ENCODE measurements at places on chromosomes 12 and 14.

GRCh38 chr14:54931598-54932340 lies 29.1 kb upstream of the GCH1 start:
- DNase-seq, result no peak

GRCh38 chr14:30885840-30886740 lies 11.7 kb downstream of the COCH start:
- DNase-seq, result no peak

- DNase-seq, result no peak
Measured at GRCh38 chr12:102421802-102422583, 58.4 kb downstream of the IGF1 start.

GRCh38 chr12:50103767-50104321 lies at the start of gene GPD1:
Gene GPD1, plus strand, starts transcription at chr12:50104008. Its CDS starts 43 bp downstream, at chr12:50104051.
- DNase-seq, result peak; percentile 29

- DNase-seq, result no peak
Measured at GRCh38 chr12:66423266-66423665, 121.0 kb downstream of the HELB start.

GRCh38 chr12:52836042-52836466 lies 1.9 kb upstream of the KRT79 start:
- DNase-seq, result peak; percentile 32

DNA sequence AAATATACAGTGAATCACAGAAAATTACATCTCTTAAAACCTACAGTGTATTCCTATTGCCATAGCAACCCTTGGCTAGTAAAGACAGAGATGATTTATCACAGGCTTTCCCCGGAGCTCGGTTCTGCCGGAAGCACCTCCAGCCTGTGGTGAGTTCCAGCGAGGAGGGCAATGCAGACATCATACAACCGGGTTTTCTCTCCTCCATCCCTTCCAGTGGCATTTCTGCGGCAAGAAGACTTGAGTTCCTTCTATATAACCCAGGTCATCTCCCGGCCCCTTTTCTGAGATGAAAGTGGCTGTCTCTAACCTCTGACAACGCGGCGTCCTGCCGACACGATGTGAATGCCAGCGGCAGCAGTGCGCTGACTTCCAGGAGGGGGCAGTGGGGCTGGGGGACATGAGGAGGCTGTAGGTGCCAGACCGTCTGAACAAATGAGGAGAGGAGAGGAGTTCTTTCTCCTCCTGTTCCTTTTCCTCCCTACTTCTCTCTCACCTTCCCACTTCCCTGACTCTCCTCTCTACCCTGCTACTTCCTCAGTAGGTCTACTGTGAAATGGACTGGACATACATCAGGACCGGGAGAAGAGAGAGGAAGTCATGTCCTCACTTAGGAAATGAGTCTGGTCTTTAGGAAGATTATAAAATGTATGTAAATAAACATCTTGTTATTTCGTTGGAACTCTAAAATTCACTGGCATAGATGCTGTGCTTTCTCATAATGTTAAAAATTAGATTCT lies 68.6 kb upstream of the MAX start:
- DNase-seq, result peak; percentile 62

- no peak for DNase-seq
Measured at GRCh38 chr14:90406384-90406798, 9.6 kb downstream of the CALM1 start.

- DNase-seq, result peak; percentile 79
Measured at GRCh38 chr14:106586098-106586704, 1059.8 kb downstream of the TMEM121 start.

GRCh38 chr12:110180591-110181005 lies 56.4 kb downstream of the IFT81 start:
- no peak for DNase-seq

GRCh38 chr14:99427632-99428300 lies 52.9 kb downstream of the SETD3 start:
- DNase-seq, result no peak

DNA sequence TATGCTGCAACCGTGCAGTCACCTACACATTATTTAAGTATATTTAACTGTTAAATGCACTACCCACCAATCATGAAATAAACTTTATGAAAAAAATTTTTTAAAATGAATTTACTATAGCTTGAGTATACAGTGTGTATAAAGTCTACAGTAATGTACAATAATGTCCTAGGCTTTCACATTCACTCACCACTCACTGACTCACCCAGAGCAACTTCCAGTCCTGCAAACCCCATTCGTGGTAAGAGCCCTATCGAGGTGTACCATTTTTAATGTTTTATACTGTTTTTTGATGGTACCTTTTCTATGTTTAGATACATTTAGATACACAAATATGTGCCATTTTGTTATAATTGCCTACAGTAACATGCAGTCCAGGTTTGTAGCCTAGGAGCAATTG lies 48.1 kb downstream of the KLRG1 start:
- no peak for DNase-seq

GRCh38 chr12:85956081-85956480 lies 82.0 kb downstream of the NTS start:
- no peak for DNase-seq

- no peak for DNase-seq
Measured at GRCh38 chr12:67220065-67220464, 49.1 kb upstream of the CAND1 start.

DNA sequence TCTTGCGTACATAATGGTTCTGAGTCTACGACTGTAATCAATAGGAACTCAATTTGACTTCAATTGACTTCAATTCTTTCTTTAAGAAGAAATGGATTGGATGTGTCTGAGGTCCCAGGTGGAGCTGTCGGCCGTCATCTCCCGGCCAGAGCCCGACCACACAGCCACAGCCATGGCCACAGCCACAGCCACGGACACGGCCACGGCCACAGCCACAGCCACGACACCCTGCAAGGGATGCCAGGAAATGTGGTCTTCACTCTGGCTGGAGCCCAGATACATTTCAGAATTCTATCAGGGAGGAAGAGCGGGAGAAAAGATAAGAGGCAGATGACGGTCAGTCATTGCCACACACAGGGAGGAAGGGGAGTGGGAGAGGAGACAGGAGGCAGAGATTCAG lies 58.9 kb downstream of the GALNT9 start:
- no peak for DNase-seq

DNA sequence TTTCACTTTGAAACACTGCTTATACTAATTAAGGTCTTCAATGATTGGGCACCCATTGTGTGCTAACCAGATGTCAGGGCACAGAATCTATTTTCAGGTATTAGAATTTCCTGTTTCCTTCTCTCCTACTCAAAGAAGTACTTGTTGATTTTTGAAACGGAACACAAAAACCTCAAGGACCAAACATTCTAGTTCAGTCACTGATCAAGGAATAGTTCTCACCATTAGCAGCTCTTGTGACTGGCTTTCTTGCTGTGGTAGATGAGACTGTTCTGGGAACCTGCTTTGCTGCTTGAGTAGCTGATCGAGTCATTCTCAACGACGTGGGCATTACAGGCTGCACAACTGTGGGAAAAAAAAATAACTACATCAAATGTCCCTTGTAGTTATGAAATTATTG lies 11.0 kb downstream of the DLGAP5 start:
- DNase-seq, result no peak

DNA sequence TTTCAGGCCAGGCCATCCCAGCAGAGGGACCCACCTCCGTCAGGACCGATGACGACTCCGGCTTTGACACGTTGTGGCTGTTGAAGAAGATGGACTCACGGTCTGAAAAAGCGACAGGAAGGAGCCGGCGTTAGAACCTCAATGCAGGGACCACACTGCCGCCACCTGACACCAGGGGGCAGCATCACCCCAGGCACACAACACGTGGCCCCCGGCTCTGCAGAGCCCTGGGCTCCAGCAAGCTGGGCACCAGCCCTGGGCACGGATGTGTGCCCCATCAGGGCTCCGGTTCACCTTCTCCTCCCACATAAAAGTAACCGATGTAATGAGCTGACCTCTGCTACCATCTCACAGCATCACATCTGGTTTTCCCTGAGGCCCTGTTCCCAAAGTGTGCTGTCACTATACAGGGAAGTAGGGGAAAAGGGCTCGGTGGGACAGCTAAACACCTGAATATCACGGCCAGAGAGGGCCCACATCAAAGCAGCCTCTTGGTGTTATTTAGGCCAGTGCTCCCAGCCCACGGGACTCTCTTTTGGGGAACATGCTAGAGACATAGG lies 29.0 kb downstream of the CHGA start:
- DNase-seq, result peak; percentile 87

- no peak for DNase-seq
Measured at GRCh38 chr12:34097213-34097612, 74.9 kb downstream of the ALG10 start.

- DNase-seq, result peak; percentile 33
Measured at GRCh38 chr12:28872654-28873268, 276.3 kb upstream of the FAR2 start.

- DNase-seq, result no peak
Measured at GRCh38 chr14:69096781-69097475, 56.0 kb downstream of the DCAF5 start.

DNA sequence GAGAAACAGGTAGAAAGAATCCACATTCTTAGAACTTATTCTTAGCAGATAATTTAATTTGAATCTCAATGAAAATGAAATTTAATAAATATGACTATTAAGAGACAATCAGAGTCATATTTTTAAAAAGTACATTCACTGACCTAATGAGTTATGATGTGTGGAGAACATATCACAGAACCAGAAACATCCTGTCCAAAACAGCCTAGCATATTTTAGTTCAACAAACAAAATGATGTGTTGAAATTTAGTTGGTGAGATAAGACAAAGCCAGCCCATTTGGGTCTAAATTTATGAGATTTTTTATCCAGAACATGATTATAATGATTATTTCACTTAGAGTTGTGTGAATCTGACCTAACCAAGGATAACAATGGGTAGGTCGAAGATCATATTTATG lies 25.8 kb downstream of the GABARAPL1 start:
- DNase-seq, result no peak

- peak; percentile 51 for DNase-seq
Measured at GRCh38 chr14:102320033-102320660, 601 bp downstream of the ZNF839 start.

DNA sequence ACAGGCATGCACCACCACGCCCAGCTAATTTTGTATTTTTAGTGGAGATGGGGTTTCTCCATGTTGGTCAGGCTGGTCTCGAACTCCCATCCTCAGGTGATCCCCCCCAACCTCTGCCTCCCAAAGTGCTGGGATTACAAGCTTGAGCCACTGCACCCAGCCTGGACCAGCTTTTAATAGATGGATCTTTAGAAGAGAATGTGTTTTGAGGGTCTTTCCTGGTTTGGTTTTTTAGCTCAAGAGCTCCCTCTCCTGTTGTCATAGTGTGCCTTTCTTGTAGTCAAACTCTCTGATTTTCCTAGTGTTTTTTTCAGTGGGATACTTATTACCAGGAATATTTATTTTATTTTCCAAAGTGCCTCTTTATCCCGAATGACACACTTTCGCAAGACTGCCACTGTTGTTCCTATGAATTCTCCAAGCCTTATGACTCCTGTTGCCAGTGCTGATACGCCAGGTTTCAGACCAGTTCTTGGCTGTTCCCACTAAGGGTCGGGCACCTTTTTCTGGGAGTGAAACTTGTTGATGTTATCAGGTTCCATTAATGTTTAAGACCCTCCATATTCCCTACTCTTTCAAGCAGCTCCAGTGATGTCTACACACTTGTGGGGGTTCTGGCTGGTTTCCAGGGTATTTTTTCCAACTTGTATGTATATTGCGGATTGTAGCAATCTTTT lies 31.5 kb upstream of the LIMA1 start:
- no peak for DNase-seq

DNA sequence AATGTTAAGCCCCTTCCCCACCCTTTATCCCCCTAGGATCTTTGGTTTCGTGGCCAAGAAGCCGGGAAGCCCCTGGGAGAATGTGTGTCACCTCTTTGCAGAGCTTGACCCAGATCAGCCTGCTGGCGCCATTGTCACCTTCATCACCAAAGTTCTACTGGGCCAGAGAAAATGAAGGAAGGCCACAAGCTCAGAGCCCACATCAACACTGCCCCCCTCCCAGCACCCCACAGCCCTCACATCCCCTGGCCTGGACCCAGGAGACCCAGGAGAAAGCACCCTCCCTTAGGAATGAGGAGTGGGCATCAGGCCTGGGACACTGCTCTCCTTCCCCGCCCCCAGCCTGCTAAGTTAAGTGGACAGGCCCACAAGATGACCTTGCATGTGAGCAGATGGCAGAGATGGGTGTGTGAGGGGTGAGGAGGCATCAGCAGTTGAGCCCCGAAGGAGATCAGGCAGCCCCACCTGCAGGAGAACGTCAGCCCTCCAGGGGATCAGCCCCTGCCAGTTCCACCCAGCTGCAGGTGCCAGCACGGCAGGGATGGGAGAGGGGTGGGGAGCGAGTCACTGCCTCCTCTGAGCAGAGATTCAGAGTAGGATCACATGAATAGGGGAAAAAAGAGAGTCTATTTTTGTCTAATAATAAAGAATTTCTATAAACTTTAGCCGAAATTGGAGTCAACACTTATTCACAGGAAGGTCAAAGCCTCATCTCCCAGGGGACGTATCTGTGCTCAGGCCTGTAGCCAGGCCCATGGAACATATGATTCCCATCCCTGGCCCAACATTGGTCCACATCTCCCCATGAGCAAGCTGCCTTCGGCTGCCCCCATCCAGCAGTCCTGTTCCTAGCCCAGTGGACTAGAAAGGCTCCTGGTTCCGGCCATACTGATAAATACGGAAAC lies 14.1 kb downstream of the TNS2 start:
- DNase-seq, result no peak

- DNase-seq, result peak; percentile 48
Measured at GRCh38 chr14:75280831-75281653, 2.4 kb downstream of the FOS start.

DNA sequence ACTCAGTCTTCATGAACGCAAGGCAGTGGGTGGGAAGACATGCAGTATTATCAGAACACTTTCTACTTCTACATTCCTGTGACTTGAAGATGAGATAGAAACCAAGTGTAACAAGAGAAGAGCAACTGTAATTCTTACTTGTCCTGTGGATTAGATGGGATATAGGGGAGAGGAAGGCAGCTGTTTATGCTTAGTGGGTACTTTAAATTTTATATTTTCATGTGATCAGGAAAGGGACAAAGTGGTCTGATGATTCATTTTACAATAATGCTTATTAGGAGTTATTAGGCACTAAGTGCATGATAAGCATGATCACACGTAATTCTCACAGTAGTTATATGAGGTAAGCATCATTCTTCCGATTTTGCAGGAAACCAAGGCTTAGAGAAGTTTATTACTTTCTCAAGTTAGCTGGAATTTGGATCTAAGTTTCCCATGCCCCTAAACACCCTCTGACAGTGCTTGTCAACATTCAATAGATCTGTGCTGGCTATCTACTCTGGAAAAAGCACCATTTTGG lies 52.7 kb downstream of the PTGER2 start:
- no peak for DNase-seq

GRCh38 chr12:6185961-6186827 lies 14.0 kb upstream of the CD9 start:
- DNase-seq, result no peak

GRCh38 chr12:47886510-47887240 lies 18.1 kb downstream of the VDR start:
- DNase-seq, result no peak
